ENCODE measurements at places on chromosomes 1 and 21. TPM values are rescaled to one million over a fixed set of nuclear protein-coding genes. Genes with fewer than 3 reads are reported as not detected.

DNA sequence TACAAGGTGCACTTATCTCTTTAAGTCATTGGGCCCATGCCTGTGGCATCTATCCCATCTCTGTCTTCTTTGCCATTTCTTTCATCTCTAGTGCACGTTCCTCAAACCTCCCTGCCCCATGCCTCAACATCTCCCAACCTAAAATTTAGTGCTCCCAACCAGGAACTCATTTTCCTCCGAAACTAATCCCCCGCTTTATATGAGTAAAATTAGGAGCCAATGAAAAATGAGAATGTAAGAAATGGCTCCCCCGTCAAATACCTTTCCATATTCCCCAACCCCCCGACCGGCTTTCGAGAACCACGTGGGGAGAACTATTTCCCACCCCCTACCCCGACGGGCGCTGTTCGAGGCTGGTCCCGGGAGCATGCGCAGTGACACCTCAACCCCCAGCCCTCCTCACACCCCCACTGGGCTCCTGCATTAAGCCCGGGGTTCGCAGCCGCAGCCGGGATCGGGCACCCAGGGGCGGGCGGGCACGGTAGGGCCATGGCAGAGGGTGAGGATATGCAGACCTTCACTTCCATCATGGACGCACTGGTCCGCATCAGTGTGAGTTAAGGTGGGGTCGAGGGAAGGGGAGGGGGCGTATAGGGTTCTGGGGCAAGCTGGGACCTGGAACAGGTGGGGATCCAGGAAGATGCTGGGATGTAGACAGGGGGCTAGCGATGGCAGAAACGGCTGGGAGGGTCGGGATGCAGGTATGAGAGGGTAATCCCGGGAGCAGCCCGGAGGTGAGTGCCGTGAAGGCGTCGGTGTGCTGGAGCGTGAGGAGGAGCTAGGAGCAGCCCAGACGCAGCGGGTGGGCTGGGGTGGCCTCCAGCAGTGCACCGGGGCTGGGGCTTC is at the start of gene TRIM46:
TRIM46 (plus strand) TSS at position 372 of the 846 bp plus-strand sequence; CDS start at position 490, 118 bp downstream.
- H3K4me3 ChIP-seq = peak within 1 kb of the TSS; percentile 91
- H3K27me3 ChIP-seq = peaks cover 6% of the 10 kb centered on the region
- peaks cover 23% of the 10 kb centered on the region for H3K36me3 ChIP-seq
- no peak for DNase-seq
- H3K4me1 ChIP-seq = peaks cover 35% of the 10 kb centered on the region

DNA sequence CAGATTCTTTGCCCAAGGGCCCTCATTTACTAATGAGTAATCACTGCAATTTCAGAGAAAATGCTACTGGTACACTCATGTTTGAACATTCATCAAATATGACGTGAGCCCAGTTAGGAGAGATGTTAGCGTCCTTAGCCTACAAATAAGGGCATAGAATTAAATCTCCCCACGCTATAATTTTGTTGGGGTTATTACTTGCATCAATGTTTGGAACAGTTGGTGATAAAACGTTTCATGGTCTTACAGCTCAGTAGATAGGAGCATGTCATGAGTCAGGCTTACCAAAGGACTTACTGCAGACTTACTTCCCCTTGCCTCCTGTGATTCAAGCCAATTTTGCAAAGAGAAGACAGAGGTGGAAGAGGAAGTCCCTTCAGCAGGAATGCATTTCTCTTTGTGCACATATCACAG is 304.0 kb downstream of the KIF26B start:
- no peak overlapping the region for H3K27ac ChIP-seq
- no peaks in the 10 kb centered on the region for H3K4me1 ChIP-seq
- no peak overlapping the region for H3K4me3 ChIP-seq
- no peaks in the 10 kb centered on the region for H3K36me3 ChIP-seq
- H3K27me3 ChIP-seq = no peaks in the 10 kb centered on the region
- no peak for DNase-seq

DNA sequence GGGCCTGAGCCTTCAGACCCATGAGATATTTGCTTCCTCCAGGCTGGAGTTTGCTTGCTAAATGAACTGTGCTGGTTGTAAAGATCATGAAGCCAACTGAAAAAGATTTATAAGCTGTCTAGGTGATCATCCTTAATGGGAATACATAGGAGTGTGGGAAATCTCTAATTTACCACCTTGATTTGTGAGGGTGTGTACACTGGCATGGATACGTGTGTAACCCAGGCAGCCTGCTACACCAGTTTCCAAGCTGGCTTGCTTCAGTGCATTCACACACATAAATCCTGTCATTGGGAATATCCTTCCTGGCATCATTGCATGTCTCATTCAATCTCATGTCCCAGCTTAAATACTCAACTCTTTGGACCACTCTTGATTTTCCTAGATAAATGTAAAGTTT is 57.6 kb upstream of the GNG12 start:
- H3K27ac ChIP-seq = no peak overlapping the region
- H3K4me3 ChIP-seq = no peak overlapping the region
- no peak for DNase-seq
- no peaks in the 10 kb centered on the region for H3K36me3 ChIP-seq
- H3K27me3 ChIP-seq = no peaks in the 10 kb centered on the region

GRCh38 chr1:118325550-118326225 is 140.7 kb upstream of the SPAG17 start:
- H3K4me3 ChIP-seq = no peak overlapping the region
- DNase-seq = no peak
- no peaks in the 10 kb centered on the region for H3K4me1 ChIP-seq
- H3K36me3 ChIP-seq = no peaks in the 10 kb centered on the region
- H3K27me3 ChIP-seq = no peaks in the 10 kb centered on the region

DNA sequence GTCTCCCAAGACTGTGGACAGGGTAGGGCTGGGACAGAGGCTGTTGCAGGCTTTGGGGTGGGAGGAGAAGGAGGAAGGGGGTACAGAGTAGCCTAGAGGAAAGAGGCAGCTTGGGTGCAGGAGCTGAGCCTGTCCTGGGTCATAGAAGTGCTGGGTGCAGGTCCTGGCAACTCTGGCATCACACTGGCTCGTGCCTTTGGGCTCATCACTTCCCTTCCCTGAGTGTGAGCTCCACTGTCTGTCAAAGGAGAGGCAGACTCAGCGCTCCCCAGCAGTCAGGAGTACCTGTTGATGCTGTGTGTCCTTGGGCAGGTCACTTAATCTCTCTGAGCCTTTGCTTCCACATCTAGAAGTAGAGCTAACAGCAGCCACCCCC is 157.1 kb downstream of the PTPRU start:
- peaks cover 30% of the 10 kb centered on the region for H3K27me3 ChIP-seq
- H3K36me3 ChIP-seq = no peaks in the 10 kb centered on the region
- no peak overlapping the region for H3K27ac ChIP-seq
- no peaks in the 10 kb centered on the region for H3K4me1 ChIP-seq
- no peak overlapping the region for H3K4me3 ChIP-seq

DNA sequence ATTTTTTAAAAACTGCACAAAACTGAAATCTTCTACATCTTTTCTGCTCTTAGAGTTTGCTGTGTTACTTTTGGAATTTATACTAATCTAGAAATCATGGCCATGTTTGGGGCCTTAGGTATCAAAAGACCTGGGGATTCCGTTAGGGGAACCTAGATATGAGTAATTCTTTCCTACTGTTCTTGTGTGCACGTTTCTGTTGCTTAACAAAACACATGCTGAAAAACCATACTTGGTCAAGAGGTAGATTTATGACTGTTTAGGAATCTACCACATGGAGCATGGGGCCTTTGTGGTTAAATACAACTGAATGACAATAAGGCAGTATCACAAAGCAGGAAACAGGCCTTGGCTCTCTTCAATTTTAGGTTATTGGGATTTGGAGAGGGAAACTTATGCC is 291.9 kb upstream of the USP25 start:
- H3K4me1 ChIP-seq = peaks cover under 1% of the 10 kb centered on the region
- H3K27ac ChIP-seq = no peak overlapping the region
- no peak for DNase-seq

DNA sequence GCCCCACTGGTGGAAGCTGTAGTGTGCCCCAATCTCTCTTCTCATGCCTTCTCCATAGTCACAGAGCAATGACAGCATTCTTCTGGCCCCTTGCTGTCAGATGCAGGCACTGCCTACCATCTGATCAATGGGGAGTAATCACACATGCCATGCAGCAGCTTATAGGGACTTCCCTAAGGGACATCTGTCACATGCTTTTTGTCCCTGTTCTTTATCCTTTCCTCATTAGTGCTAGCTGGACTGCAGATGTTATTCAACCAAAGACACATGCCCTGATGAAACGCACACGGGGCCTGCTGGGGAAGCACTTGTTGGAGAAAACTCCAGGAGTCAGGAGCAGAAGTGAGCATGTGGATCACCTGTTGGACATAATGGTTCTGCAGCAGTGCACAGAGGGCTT is 108.7 kb downstream of the KCNJ15 start:
- no peak overlapping the region for H3K27ac ChIP-seq
- H3K36me3 ChIP-seq = no peaks in the 10 kb centered on the region
- no peaks in the 10 kb centered on the region for H3K27me3 ChIP-seq
- no peak overlapping the region for H3K4me3 ChIP-seq
- DNase-seq = no peak

DNA sequence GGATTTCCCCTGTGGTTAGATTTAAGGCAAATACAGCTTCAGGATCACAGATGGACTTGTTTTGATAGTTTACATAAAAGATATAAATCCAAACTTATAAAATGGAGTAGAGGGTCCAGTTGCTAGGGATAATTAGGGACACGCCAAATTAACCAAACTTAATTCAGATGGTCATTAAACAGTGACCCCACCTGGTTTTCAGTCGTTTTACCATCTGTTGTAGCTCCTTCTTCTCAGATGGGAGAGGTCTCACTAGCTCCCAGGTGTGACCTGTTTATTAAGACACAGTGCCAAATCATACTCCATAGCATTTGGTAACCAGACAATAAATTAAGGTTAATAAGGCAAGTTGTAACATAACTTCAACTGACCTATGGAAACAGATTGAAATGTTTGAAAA is 8.1 kb upstream of the GADD45A start:
- H3K27me3 ChIP-seq = no peaks in the 10 kb centered on the region
- H3K4me3 ChIP-seq = no peak overlapping the region
- peaks cover 11% of the 10 kb centered on the region for H3K4me1 ChIP-seq

DNA sequence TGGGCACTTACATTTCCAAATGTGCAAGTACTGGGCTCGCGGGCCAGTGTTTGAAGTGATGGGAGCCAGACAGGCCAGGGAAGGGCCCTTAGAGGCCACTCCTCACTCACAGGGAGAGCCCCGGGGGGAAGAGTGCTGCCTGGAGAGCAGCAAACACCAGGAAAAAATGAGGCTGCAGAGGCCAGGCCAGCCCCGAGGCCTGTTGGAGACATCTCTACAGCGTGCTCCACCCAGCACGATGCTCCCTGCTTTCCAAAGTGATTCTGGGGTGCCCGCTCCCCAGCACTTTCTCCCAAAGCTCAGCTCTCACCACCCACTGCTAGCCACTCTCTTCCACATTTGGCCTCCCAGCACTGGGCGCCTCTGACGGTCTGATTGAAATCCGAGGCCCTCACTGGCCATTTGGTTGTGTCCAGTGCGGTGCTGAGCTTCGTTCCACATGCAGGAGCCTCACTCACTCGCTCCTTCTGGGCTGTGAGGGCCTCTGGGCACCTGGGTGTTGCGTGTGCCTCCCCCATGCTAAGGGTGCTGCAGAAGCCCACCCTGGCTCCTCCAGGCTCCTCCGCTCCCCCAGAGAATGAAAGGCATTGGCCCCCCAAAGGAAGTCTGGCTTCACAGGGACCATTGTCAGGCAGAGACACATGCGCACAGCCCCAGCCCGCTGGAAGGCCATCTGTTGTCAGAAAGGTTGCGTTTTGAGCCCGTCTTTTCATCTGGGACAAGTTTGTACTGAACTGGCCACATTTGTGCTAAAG is 385.4 kb upstream of the VAMP3 start:
- peaks cover 18% of the 10 kb centered on the region for H3K4me1 ChIP-seq
- no peaks in the 10 kb centered on the region for H3K36me3 ChIP-seq
- H3K27me3 ChIP-seq = no peaks in the 10 kb centered on the region
- no peak overlapping the region for H3K27ac ChIP-seq
- DNase-seq = no peak

DNA sequence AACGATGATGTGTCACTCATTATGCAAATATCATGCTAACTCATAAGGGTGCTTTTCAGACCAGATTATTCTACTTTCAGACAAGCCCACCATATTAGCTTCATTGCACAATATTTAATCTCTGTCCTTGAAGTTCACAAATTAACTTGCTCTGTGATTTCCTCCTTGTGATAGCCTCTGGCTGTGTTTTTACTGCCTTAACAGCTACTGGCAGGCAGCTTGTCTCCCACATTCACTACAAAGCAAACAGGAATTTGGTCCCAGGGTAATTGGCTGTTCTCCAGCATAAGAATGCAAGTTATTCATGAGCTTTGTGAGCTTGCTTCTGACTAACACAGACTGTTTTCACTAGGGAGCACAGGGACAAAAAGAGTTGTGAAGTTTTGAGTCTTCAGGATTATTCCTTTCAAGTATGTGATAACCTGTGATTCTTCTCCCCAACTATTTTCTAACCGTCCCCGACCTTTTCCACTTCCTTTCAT is 87.9 kb upstream of the HMCN1 start:
- no peaks in the 10 kb centered on the region for H3K27me3 ChIP-seq
- H3K4me1 ChIP-seq = peaks cover 16% of the 10 kb centered on the region
- peak overlapping the region; percentile 32 for H3K27ac ChIP-seq
- no peaks in the 10 kb centered on the region for H3K36me3 ChIP-seq
- H3K4me3 ChIP-seq = peak overlapping the region; percentile 5

GRCh38 chr1:204736836-204737235 is 51.3 kb upstream of the LRRN2 start:
- H3K27ac ChIP-seq = no peak overlapping the region
- no peaks in the 10 kb centered on the region for H3K27me3 ChIP-seq
- H3K4me3 ChIP-seq = no peak overlapping the region
- no peaks in the 10 kb centered on the region for H3K4me1 ChIP-seq
- no peak for DNase-seq

Gene OR2T29
- not detected for total RNA-seq

Gene SAMD13
- 2.2 TPM for total RNA-seq

Gene MTF2
- total RNA-seq = 20.2 TPM

Gene SLC44A3
- 19.3 TPM for total RNA-seq

Gene MARK1
- 2.4 TPM for total RNA-seq
